Activated naive CD8-positive, alpha-beta T cell treated with anti-CD3 and anti-CD28 coated beads, Interleukin-2, amount 50 U/mL, for 24 hours (primary cell): ENCODE measurements at places on chromosomes 5 and 9.

DNA sequence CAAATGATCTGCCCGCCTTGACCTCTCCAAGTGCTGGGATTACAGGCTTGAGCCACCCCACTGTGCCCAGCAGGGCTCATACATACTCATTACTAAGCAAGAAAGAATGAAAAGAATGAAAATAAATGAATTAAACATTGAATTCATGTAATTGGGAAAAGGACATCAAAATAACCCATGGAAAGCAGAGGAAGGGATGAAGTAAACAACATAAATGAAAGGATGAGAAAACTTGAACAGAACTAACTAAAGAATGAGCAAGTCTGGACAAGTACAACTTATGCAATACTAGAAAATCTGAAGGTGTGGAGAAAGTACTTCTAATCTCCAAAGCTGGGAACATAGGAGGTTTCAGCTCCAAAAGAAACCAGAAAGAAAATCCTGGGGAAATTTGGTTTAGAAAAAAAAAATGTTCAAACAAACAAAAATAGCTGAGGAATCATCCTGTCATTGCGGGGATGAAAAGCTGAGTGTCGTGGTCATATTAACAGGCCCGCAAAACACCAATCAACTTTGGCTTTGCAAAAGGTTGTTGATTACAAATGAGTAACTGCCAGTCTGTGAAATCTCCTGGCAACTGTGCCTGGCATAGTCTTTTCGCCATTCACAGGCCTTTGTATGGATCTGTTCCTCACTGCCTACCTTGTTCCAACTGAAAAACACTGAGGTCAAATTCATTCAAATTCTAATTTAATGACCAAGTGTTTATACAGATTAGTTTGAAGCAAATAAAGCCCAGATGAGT, 2.3 kb upstream of the AK3 start:
- DNase-seq: no peak

DNA sequence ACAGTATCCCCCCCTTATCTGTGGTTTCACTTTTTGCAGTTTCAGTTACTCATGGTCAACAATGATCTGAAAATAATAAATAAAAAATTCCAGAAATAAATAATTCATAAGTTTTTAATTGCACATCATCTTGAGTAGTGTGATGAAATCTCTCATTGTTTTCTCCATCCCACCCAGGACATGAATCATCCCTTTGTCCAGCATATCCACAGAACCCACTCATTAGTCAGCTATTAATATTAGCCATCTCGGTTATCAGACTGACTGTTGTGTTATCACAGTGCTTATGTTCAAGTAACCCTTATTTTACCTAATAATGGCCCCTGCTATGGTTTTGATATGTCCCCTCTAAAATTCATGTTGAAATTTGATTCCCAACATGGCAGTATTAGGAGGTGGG, 40.7 kb downstream of the FAM114A2 start:
- DNase-seq: no peak

- no peak for DNase-seq
Measured at GRCh38 chr9:130466537-130467217, 21.9 kb downstream of the ASS1 start.

GRCh38 chr9:36765077-36765390, 192.3 kb downstream of the MELK start:
- DNase-seq: peak; percentile 4

GRCh38 chr9:83199240-83199639, 136.3 kb upstream of the RASEF start:
- no peak for DNase-seq

GRCh38 chr9:89845321-89845720, 240.5 kb downstream of the GADD45G start:
- DNase-seq: no peak

DNA sequence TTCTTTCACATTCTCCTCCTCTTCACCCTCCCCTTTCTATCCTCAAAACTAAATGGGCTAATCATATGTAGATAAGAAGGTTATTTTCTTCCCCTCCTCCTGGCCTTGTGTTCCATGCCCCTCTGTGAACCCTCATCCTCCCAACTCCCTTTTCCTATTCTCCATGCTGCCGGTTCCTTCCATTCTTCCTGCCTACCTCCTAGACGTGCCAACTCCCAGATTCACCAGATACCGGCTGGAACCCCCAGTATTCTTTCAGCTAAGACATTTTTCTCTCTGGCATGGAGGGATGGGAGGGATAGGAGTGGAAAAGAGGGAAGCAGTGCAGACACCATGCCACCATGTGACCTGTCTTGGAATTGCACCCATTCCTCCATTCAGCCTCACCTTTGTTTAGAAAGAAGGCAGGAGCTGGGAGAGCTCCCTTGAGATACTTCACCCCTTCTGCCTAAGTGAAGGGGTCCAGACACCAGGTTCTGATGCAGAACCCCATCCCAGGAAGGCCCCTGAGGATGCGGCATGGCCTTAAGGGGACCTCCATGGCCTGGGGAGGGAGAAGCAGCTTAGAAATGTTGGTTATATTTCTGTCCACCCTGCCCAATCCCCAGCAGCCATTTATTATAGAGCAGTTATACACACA, 4.8 kb downstream of the DNAJB5 start:
- no peak for DNase-seq

- no peak for DNase-seq
Measured at GRCh38 chr5:62431735-62432620, 19.4 kb downstream of the IPO11 start.

- DNase-seq: no peak
Measured at GRCh38 chr9:133632806-133633680, 3.1 kb upstream of the DBH start.

GRCh38 chr9:20524776-20525175, 97.5 kb downstream of the MLLT3 start:
- DNase-seq: no peak

DNA sequence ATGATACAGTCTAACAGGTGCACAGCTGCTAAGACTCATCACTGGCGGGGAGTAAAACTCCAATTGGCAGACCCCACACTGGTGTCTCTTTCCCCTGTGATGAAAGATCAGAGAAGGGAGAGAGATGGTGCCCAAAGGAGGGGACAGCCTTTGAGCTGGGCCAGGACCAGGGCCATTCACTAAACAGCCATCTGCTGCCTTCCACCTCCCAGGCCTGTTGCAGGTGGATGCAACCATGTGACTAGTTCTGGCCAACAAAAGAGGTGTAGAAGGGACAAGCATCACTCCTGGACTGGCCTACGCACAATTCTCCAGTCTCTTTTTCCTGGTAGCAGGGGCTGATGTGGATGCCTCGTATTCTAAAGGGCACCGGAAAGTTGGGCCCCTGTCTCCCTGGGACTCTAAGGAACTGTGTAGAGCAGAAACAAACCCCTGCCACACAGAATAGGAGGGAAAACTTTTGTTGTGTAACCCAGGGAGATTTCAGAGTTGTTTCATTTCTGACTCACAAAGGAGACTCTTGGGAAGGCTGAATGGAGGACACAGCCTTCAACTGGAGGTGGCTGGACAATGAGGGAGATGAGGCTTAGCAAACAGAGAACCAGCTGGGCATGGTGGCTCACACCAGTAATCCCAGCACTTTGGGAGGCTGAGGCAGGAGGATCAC, 26.9 kb downstream of the TNIP1 start:
- no peak for DNase-seq

GRCh38 chr5:142597546-142598337, 88.1 kb downstream of the FGF1 start:
- peak; percentile 18 for DNase-seq

GRCh38 chr5:139660105-139660922, 12.2 kb downstream of the CXXC5 start:
- no peak for DNase-seq

GRCh38 chr9:89358985-89359384, 40.7 kb downstream of the SECISBP2 start:
- DNase-seq: no peak

- no peak for DNase-seq
Measured at GRCh38 chr9:122366074-122366660, 4.7 kb upstream of the PTGS1 start.

GRCh38 chr5:57406641-57407040, 76.0 kb downstream of the ACTBL2 start:
- DNase-seq: no peak

DNA sequence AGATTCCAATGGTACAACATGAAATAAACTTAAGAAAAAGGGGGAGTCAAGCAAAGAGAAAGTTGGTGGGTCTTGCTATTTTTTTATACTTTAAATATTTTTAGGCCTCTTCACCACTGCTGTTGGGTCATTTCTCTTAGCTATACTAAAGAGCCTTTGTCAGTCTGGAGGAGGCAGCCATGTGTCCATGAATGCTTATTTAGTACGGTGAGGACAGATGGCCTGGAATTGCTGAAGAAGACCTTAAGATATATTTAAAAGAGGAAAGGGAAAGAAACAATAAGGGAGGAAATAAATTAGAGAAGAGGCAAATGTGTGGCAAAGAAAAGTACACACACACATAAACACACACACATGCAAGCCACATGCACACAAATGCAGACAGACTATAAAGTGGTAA, 560.5 kb upstream of the MEF2C start:
- DNase-seq: no peak

DNA sequence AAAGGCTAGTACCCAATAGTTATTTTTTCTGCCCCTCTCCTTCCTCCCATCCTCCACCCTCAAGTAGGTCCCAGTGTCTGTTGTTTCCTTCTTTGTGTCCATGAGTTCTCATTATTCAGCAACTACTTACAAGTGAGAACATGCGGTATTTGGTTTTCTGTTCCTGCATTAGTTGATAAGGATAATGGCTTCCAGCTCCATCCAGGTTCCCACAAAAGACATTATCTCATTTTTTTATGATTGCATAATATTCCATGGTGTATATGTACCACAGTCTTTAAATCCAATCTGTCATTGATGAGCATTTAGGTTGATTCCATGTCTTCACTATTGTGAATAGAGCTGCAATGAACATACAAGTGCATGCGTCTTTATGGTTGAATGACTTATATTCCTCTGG, 128.3 kb upstream of the ANKRD55 start:
- no peak for DNase-seq

GRCh38 chr9:20391208-20391607, 231.1 kb downstream of the MLLT3 start:
- no peak for DNase-seq

GRCh38 chr9:126618190-126618584, 4.5 kb downstream of the LMX1B start:
- DNase-seq: no peak

- no peak for DNase-seq
Measured at GRCh38 chr5:103402851-103403250, 144.3 kb downstream of the MACIR start.

- DNase-seq: no peak
Measured at GRCh38 chr9:132577119-132577518, 5.3 kb upstream of the BARHL1 start.

DNA sequence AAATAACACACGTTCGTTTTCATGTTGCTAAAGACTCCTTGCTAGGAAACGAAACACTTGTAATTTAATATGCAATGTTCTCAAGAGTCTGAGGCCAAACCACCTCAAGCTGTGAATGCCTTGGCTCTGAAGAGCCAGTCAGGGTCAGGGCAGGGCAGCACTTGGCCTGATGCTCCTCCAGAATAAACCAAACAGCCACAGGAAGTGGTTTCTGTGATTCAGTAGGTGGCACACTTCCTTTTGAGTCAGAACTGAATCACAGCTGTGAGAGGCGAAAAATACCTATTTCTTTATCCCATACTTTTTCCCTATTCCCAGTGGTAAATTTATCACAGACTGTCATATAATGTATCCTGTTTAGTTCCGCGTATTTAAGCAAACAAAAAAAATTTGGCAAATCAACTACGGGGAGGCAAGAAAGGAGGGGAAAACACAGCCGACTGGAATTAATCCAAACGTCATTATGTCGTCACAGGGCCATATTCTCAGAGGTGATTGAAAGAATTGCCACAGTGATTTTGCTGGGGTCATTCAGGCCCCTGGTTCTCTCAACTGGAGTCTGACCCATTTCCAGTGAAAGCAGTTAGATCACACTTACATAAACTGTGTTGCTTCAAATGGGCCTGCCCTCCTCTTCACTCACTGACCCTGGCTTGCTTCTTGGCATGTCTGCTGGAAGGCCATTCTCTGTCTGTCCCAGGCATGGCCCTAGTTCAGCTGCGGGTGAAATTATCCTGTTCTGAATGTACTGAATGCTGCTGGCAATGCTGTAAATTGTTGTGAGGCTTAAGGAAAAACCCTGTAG, 71.2 kb downstream of the ARRDC3 start:
- peak; percentile 64 for DNase-seq

GRCh38 chr9:34485822-34486221, 27.2 kb downstream of the DNAI1 start:
- DNase-seq: no peak

- DNase-seq: no peak
Measured at GRCh38 chr5:33275391-33275790, 165.4 kb upstream of the TARS1 start.

GRCh38 chr9:9229269-9229668, 1383.5 kb downstream of the PTPRD start:
- no peak for DNase-seq

GRCh38 chr9:133609311-133610098, at the start of gene FAM163B:
Gene FAM163B, minus strand, starts transcription at chr9:133609389. Its CDS starts 29,166 bp downstream, at chr9:133580223.
- peak; percentile 59 for DNase-seq

DNA sequence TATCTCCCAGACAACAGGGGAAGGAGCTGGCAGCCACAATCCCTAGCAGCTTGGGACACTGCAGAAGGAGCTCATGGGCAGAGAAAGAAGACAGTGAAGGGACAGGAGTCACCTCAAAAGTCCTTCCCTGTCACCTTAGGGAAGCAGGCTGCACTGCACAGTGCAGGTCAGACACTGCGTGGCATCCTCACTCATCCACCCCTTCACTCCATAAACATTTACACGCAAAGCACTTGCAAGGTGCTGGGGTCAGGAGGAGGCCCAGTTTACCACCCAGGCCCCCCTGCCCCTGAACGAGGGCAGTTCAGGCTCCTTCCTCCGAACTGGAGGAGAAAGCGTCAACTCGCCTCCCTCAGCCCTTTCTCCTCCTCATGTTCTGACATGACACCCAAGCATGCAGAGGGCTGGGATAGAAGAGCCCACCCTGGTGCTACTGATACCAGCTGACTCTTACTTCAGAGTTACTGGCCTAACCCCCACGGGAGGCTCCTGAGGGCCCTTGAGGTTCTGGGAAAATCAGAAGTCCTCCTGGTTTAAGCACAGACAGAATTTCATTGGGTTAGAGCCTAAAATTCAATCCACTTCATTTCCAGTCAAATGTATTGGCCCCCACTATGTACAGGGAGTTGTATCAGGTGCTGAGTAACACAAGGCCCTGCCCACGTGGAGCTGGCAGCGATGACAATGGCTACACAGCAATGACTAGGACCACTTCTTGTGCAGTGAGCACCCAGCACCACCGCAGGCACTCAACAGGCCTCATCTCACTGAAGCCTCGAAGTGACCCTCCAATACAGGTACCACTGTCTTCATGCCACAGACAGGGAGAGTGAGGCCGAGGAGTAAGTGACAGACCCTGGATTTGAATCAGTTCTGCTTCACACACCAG, 70.4 kb downstream of the RAPGEF1 start:
- DNase-seq: peak; percentile 29

- no peak for DNase-seq
Measured at GRCh38 chr9:80028501-80028900, 456.7 kb downstream of the TLE4 start.

DNA sequence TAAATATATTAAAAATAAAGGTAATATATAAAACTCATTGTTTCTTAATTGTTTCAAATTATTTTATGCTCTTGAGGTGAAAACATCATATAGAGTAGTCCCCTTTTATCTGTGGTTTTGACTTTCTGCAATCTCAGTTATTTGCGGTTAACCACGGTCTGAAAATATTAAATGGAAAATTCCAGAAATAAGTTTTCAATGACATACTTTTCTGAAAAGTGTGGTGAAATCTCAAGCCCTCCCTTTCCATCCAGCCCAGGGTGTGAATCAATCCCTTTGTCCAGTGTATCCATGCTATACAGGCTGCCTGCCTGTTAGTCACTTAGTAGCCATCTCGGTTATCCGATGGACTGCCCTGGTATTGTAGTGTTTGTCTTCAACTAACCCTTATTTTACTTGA, 546.7 kb upstream of the DMAC1 start:
- no peak for DNase-seq

- DNase-seq: no peak
Measured at GRCh38 chr5:57772512-57772911, 289.9 kb upstream of the ACTBL2 start.
